ENCODE measurements at places on chromosomes 1 and 21.

- DNase-seq, result no peak
Measured at GRCh38 chr1:199743227-199743626, 284.3 kb upstream of the NR5A2 start.

- no peak for DNase-seq
Measured at GRCh38 chr21:37159949-37160348, 86.9 kb downstream of the TTC3 start.

GRCh38 chr1:2411801-2412394 lies 466 bp downstream of the PEX10 start:
- no peak for DNase-seq

DNA sequence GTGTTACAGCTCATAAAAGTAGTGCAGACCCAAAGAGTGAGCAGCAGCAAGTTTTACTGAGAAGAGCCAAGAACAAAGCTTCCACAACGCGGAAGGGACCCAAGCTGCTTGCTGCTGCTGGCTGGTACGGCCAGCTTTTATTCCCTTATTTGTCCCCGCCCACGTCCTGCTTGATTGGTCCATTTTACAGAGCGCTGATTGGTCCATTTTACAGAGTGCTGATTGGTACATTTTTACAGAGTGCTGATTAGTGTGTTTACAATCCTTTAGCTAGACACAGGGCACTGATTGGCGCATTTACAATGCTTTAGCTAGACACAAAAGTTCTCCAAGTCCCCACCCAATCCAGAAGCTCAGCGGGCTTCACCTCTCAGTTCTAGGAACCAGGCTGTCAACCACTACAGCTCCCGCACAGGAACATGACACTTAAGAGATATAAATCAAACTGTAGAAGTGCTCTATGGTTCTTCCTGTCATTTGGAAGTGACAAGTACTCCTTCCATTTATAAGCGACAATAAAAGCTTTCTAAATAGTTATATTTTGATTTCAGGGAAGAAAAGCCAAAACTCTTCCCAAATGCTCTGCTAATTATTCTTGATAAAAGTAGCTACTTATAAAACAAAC lies 28.5 kb downstream of the RNF115 start:
- no peak for DNase-seq

- DNase-seq, result no peak
Measured at GRCh38 chr21:38675182-38675824, 130.4 kb upstream of the ETS2 start.

DNA sequence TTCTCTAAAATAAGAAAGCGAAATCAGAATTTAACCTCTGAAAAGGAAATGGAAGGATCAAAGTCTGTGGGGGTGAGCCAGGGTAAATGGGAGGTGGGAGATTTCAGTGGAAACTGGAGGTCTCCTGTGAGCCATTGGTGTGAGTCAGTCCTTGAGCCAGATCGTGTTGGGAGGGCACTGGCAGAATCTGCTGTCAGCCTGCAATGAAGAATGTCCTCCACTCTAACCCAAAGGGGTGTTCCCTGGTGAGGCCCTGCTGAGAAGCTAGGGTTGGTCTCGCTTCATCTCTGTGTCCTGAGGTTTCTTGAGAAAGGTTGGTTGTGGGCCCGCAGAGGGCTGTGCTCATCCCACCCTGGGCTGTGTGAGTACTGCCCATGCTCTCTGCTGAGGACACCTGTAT lies 2.4 kb downstream of the QSOX1 start:
- DNase-seq, result no peak

Data from brain pericyte (primary cell).